SJSA1 (cell line): ENCODE measurements at places on chromosomes 16 and 17. TPM values are rescaled to one million over a fixed set of nuclear protein-coding genes. Genes with fewer than 3 reads are reported as not detected.
A peak's percentile ranks its signal among the peaks of the same experiment; 100 is the strongest.

The SEPTIN12 gene
- total RNA-seq = not detected in 2 replicates

The TBC1D26 gene
- total RNA-seq = not detected in 2 replicates

The TBC1D3D gene
- 1.8 TPM in 1 of 2 replicates, not detected in the other for total RNA-seq

The FOXF1 gene
- 25.7 and 34.7 TPM in 2 replicates for total RNA-seq

The KRTAP4-6 gene
- not detected in 2 replicates for total RNA-seq

GRCh38 chr16:21302898-21303528, 24.9 kb upstream of the CRYM start:
- DNase-seq = no peak

- no peak for DNase-seq
Observed at GRCh38 chr17:82977606-82978005, 101.8 kb upstream of the METRNL start.

- no peak for DNase-seq
Observed at GRCh38 chr17:3545151-3545550, 12.5 kb downstream of the TRPV3 start.

- no peak for DNase-seq
Observed at GRCh38 chr17:15912416-15912955, 32.4 kb upstream of the ADORA2B start.

DNA sequence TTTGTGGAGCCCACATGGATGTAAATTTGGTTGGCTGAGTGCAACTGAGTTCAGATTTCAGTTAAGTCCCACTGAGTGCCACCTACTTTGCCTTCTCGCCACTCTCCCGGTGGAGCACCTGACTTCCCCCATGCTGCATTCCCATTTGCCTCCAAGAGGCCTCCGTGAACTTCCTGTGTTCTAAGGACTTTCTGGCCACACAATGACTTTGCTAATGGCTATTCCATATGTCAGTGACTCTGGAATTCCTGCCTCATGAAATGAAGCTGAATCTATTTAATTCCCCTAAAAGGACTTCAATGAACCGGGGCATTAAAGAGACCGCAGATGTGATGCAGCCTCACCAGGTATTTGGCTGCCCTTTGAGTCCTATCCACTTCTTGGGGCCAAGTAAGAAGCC, 29.9 kb downstream of the ABCC12 start:
- DNase-seq = no peak

DNA sequence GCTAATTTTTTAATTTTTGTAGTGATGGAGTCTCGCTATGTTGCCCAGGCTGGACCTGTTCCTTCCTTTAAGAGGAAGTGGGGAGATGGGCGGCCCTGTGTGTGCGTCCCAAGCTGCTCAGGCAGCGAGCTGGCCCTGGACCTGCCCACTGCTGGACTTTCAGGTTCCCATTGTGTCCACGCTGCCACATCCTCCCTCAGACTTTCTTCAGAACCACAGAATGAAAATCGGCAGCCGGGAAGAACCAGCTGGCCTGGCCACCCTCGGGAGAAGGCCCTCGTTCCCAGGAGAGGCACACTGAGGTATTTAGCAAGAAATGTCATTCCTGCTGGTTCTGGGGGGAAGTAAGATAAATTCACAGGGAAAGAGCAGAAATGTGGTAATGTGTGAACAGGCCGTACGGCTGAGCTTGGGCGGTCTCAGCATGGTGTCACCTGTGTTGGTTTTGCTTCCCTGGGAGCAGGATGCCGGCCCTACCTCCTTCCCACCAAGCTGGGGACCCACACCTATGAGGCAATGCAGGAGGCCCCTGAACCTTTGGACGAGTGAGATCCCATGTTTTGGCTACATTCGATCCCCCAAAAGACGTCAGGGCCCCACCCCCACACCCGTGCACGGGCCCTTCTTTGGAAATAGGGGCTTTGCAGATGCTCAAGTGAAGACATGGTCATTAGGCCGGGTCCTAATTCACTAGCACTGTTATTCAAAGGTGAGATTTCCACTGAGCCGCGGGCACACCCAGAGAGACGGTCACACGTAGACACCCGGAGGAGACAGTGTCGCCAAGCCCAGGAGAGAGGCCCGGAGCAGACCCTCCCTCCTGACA, 35.9 kb upstream of the ZNF469 start:
- no peak for DNase-seq

DNA sequence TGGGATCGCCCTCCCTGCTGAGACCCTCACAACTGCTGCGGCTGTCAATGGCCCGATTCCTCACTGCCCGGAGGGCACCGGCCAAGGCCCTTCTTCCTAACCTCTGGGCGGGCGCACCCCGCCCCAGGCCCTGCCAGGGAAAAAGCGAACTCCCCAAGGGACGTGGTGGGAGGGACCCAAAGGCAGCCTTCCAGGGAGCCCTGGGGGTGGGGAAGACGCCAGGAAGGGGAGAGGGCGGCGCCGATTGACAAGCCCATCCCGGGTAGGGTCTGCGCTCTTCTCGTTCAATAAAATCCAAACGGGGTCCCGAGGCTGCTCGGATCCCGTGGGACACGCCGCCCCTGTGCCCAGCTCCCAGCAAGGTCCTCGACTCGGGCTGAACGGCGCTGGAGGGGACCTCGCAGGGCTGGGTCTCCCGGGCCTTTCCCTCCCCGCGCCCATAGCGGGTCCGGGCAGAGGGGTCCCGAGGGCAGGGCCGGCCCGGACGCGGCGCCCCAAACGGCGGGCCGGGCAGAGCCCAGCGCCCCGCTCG, 416 bp downstream of the KIFC3 start:
- peak; percentile 78 for DNase-seq

DNA sequence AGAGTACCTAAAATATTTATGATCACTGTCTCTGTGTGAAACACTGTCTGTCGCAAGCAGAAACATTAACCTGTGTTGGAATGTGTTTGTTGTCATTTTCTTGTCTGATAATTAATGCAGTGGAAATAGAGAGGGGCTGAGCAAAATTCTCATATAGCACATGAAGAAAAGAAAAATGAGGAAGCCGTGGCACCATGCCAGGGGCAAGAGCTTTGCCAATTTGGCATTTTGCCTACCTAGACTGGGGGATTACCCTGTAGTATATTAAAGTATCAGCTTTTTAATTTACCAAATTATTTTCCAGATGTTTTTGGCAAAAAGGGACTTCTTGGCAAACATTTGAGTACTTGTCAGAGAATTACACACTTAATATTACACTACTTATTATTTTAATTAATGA, 1326.6 kb upstream of the GOT2 start:
- no peak for DNase-seq

GRCh38 chr16:10490141-10490540, 90.3 kb downstream of the EMP2 start:
- DNase-seq = no peak

- DNase-seq = peak; percentile 97
Observed at GRCh38 chr17:28718333-28719020, 809 bp upstream of the RAB34 start.

DNA sequence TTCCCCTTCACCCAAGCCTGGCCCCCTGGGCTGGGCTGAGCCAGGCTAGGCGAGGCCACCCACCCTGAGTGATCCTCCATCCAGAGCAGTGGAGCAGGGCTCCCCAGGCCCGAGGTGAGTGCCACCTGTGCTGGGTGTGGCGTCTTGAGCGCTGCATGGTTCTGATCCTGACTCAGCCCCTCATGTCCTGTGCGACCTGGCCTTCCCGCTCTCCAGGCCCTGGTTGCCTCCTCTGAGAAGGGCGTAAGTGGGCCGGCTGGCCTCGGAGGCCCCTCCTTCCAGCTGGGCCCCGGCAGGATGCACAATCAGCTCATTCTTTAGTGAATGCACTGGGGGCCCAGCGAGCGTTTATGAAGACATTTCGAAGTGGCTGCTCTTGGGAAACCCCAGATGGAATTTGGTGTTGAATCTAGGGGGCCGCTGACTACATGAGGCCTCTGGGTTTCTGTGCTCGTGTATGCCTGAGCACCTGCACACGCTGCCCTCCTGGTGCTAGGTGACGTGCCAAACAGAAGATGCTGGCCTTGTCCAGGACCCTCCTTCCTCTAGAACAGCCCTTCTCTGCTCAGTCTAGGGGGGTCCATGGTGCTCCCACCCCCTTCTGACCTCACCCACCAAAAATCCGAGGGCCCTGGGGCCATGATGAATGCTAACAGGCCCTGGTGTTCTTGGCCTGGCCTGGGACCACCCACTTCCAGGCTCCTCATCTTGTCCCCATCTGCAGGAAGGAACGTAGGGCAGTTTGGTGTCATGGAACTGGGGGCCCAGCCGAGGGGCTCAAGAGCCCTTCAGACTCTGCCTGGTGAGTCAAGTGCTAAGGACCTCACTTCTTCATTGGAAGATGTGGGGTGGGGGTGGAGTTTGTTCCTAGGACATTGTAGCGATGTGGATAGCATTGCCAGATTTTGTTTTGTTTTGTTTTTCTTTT, 3.6 kb upstream of the TMEM92 start:
- peak; percentile 85 for DNase-seq

- DNase-seq = no peak
Observed at GRCh38 chr16:29230671-29231096, 175.8 kb downstream of the NPIPB11 start.

- no peak for DNase-seq
Observed at GRCh38 chr16:74111456-74111982, 185.1 kb upstream of the PSMD7 start.
